Mammary epithelial cell (primary cell): ENCODE measurements at places on chromosomes 7 and 10.
A peak's percentile ranks its signal among the peaks of the same experiment; 100 is the strongest.

DNA sequence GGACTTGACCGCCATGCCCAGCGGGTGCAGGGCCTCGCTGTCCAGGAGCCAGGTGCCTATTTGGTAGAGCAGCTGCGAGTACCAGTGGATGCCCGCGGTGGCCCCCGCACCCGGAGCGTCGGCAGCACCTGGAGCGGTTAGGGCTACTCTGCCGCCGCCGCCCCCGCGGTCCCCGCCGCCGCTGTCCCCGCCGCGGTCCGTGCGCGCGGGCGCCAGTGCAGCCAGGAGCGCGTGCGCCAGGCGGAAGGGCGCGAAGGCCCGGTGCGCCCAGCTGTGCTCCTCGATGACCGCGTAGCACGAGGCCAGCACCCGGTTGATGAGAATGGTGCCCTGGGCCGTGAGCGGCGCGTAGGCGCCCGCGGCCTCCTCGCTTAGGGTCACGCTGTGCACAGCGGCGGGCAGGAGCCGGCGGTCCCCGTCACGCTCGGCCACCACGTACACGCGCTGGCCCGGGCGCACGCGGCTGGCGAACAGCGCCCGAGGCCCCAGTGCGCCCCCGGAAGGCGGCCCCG lies 9.3 kb downstream of the SHH start:
- no peak for DNase-seq

GRCh38 chr7:46507560-46507959 lies 586.5 kb upstream of the IGFBP3 start:
- DNase-seq: no peak

- no peak for DNase-seq
Observed at GRCh38 chr10:86362586-86363183, 3.9 kb downstream of the GRID1 start.

GRCh38 chr7:34365011-34365410 lies 293.0 kb upstream of the NPSR1 start:
- peak; percentile 84 for DNase-seq

- DNase-seq: no peak
Observed at GRCh38 chr7:151524845-151525244, 5.2 kb upstream of the RHEB start.

DNA sequence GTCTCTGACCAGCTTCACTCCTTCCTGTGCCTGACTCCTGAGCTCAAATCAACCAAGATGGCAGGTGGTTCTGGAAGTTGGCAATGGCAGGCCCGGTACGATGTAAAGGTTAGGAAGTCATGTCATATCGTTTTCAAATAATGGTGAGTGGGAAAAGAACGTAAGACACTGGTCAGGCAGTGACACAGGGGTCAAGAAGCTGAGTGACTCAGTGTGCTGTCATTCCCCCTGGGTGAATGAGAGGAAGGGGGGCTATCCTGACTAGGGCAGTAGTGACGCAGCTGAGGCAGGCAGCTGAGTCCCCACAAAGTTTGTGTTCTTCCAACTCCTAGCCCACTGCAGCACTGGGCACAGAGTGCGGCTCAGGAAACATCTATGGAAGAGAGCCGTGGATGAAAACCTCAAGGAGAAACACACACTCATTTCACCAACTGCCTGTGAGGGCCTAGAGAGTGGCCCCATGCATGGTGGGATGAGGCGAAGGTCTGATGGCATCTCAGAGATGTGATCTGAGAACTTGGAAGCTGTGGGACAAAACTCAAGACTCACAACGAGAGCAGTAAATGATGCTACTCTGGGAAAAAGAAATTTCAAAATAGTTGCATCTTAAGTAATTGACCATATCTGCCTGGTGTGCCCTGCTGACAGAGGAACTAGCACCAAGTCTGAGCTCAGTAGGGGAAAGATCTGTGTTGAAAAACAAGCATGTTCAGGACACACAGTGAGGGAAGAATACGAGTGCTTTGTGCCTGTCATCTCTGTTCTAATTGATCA lies 23.2 kb downstream of the CREB3L2 start:
- peak; percentile 81 for DNase-seq

- DNase-seq: no peak
Observed at GRCh38 chr7:133730360-133730759, 396.8 kb upstream of the LRGUK start.

GRCh38 chr10:95761939-95762492 lies 6.1 kb downstream of the ENTPD1 start:
- DNase-seq: no peak

DNA sequence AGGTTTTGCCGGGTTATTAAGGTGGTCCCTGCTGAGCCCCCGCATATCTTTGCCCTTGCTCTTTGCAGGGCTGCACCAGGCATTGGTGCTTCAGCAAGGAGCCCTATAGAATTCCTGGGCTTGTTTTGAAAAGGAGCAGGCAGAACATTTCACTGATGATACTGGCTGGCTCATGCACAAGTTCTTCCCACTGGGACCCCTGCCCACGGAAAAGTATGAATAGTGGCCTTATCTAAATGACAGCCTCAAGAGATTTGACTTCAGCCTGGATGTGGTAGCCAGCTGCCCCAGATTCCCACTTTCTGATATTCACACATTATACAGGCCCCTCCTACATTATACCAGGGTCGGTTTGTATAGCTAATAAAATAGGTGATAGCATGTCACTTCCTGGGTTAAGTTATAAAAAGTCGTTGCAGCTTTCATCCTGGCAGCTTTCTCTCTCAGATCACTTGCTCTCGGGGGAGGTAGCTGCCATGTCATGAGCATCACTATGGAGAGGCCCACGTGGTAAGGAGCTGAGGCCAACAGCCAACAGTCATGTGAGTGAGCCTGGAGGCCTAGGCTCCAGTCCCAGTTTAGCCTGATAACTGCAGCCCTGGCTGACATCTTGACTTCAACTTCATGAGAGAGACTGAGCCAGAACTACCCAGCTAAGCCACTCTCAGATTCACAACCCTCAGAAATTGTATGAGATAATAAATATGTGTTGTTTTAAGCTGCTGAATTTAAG lies 16.8 kb upstream of the CRTAC1 start:
- DNase-seq: no peak

- no peak for DNase-seq
Observed at GRCh38 chr7:80225361-80225760, 90.7 kb downstream of the GNAI1 start.

DNA sequence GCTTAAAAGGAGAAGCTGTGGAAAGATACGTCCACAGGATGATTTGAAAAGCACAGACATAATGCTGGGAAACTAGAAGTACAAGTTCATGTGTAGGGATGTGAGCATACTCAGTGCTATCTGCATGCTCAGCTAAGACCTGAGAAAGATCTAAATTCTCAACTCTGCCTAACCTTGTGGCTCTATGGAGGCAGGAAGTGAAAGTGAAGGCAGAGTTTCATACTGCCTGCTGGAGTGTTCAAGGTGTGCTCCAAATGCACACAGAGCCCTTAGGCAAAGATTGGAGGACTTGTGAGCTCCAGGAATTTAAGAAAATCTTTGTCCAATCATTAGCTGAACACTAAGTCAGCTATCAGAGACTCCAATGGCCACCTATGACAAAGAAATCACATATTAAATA lies 190.9 kb downstream of the RNLS start:
- DNase-seq: peak; percentile 19

DNA sequence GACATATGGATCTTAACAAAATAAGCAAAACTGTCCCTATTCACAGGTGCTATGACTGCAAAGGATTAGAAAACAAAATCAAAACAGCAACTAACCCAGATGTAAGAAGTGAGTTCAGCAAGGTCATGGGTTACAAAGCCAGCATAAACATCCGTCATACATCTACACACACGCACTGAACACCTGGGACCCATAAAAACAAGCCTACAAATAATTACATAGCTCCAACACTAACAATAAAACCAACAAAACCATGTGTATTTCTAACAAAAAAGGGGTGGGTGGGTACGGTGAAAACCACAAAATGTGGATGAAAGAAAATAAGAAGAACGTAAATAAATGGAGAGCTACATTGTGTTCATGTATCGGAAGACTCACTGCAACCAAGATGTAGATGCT lies 256.8 kb downstream of the ELFN1 start:
- no peak for DNase-seq
